Nephron progenitor cell (in vitro differentiated cells): ENCODE measurements at places on chromosomes 7 and 10.
A peak's percentile ranks its signal among the peaks of the same experiment; 100 is the strongest.

- no peak for DNase-seq
These were observed 424.8 kb downstream of the KIF20B start for GRCh38 chr10:90126256-90126595.

GRCh38 chr10:86775056-86775869 is 18.8 kb downstream of the BMPR1A start:
- no peak for DNase-seq

DNA sequence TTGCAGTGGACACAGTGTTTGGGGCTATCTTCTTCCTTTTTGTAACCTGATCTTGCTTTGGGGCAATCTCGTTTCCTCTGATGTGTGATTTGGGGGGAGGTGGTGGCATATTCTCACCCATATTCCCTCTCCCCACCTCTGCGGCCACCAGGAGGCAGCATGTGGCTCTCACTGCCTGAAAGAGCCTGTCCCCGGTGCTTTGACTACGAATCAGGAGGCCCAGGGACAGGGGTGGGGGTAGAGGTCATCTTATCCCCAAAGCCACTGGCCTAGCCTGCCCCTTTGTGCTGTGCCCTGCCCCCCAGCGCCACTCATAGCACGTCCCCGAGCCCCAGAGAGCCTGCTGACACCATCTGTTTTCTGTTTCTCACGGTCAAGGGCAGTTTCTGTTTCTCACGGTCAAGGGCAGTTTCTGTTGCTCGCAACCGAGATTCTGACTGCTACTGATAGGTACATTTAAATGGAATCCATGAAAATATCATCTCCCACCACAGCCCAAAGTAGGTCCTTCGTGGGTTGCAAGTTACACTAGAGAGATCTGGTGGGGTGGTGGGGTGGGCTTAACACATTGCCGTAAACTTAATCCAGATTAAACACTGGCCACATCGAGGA is 28.2 kb downstream of the PHYH start:
- peak; percentile 48 for DNase-seq

DNA sequence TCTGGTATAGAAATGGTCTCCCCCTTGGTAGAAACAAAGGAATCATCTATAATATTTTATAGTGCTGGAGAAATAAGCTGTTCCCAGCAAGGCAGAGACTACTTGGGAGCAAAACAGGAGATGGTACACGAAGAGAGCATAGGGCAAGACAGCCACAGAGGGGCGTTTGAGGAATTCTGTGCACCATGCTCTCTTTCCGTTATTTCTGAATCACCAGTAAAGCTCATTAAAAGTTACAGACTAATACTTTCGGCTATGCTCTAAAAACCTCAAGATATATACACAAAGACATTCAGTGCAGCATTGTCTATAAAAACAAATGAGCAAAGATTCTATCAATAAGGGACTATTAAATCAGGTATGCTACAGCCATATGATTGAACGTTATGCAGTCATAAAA is 68.5 kb upstream of the FHIP2A start:
- no peak for DNase-seq

DNA sequence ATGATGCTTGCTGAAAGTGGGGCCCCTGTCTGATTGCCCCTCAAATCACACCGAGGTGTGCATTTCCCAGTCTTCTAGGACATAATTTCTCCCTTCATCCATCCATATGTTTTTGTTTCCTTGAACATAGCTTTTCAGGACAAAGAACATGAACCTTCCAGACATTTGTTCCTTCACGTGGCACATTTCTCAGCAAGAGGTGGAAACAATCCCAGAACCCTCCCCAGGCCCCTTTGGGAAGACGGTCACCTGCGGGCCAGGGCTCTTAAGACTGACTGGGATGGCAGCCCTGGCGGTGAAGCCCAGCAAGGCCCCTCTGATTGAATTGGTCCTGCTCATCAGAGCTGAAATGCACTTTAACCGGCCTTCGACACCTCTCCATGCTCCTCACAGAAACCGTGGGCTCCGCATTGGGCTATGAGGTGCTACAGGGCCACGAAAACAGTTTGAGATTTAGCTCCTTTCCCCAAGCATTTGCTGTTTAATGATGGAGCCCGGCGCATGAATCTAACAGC is 522.5 kb upstream of the DPP6 start:
- no peak for DNase-seq

GRCh38 chr10:120527691-120528090 is 70.7 kb downstream of the PLPP4 start:
- no peak for DNase-seq

DNA sequence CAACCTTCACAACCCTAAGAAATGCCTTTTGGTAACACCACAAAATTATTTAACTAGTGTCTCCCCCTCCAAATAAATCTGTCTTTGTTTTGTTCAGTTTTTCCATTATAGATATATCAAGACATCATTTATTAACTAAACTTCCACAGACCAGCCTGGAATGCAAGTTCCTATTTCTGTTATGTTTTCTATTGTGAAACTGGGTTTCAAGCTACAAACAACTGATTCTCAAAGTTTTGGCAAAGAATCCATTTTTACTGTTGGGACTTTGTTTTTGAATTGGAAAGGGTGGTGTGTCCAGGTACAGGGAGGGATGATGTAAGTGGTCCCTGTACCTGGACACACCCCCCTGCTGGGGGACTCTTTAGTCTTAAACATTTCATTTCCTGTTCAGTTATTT is 36.2 kb downstream of the STAMBPL1 start:
- no peak for DNase-seq

DNA sequence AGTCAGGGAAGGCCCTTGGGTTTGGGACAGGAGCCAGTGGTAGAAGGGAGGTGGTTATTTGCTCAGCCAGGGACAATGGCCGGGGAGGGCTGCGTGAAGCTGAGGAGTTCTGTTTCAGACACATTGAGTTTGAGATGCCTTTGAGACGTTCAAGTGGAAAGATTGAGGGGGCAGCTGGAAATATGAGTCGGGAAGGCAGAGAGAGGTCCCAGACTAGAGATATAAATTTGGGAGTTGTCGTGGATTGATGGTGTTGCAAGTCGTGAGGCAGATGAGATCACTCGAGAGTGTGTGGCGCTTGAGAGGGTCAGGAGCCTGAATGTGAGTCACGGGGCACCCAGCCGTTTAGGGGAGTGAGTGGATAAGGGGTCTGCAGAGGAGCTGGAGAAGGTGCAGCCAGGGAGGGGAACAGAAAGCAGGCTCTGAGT is 73.3 kb downstream of the ZMIZ1 start:
- DNase-seq, result peak; percentile 59

- no peak for DNase-seq
These were observed 22.9 kb downstream of the STRIP2 start for GRCh38 chr7:129457101-129457500.

DNA sequence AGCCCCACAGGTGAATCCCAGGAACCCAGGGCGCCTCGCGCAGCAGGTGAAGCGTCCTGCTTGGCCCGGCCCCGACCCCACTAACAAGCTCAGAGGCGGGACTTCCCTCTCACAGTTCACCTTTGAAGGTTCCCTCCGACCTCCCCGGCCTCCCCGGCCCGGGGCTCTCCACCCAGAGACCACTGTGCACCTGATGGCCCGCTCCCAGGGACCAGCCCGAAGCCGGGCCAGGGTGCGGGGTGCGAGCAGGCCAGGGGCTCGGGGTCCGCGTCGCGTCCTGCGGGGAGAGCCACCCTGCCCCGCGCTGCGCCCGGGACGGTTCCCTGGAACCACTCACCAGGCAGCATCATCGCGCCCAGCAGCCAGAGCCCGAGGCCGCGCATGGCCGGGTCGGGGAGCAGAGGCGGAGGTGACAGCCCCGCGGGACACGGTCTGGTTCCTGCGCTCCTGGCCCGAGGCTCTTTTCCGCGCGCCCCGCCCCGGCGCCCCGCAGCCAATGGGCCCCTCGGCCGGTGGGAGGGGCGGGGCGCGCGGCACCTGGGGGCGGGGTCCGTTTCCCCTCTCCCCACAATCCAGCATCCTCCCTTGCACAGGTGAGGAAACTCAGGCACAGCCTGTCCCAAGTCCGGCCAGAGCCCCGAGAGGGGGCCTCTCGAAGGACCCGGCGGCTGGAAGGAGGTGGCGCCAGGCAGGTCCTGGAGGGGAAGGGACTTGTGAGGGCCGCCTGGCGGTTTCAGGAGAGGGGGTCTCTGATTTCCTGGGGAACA is at the start of gene ADAM8:
TSS of gene ADAM8 (minus strand) at position 434 of the 767 bp plus-strand sequence. CDS start at position 383, 51 bp downstream.
- peak; percentile 84 for DNase-seq

DNA sequence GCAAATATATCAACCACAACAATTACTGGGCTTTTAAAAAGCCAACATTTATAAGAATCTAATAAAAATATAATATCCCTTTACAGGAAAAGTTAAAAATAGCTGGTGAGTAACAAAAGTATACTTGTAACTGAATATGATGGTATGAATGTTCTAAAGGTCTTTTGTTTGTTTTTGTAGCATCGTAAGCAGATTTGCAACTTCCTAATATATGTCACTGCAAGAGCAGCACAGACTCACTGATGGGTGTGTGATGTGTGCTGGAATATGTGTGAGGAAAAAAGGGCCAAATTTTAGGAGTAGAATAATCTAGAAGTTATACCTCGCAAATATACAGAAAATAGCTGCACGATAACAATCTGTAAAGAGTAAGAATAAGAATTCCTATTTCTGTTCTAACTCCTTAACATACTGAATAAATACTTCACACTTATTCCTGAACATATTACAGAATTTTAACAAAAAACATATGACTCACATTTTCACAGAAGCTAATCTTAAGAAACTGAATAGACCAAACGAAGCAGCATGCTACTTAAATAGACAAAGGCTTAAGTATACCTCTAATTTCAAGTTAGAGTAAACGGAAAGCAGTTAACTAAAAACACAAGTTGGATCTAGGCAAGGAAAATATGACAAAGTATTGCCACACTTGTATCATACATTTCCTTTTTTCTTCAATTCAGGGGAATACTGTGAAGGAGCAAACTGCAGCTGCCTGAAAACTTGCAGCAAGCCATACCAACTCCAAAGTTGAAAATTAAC is 9.6 kb downstream of the ETV1 start:
- no peak for DNase-seq

- no peak for DNase-seq
These were observed 17.2 kb upstream of the MYH16 start for GRCh38 chr7:99255463-99255862.

- no peak for DNase-seq
These were observed 1.4 kb downstream of the C10orf71 start for GRCh38 chr10:49300140-49300974.

DNA sequence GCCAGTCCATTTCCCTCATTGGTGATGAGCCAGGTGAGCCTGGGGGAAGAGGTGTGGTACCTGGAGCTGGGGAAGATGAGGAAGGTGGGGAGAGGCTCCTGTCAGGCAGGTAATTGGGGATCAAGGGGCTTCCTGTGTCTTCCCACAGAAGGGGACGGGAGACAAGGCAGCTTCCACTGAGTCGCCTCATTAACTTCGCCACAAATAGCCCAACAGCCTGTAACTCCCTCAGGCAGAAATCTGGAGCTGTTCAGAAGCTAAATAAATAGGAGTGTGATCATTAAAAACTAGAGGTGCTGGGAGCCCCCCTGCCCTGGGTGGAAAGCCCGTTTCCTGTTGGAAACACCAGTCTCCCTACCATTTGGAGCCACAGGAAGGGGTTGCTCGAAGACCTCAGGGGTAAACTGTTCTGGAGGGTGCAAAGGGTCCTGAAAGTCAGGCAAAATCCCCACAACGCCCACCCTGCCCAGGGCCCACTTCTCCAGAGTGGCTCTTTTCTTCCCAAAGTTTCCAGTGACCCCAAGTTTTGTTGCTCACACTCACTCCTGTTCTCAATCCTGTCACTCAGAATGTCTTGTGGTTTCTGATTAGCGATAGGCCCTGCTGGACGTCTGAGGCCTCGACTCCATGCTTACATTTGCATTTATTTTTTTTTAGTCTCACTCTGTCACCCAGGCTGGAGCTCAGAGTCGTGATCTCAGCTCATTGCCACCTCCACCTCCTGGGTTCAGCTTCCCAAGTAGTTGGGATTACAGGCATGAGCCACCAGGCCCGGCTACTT is 25.7 kb downstream of the UNC5B start:
- no peak for DNase-seq

- no peak for DNase-seq
These were observed 57.2 kb downstream of the AKR1E2 start for GRCh38 chr10:4883079-4883739.

GRCh38 chr10:110679486-110680272 is 35.5 kb downstream of the RBM20 start:
- DNase-seq, result no peak

DNA sequence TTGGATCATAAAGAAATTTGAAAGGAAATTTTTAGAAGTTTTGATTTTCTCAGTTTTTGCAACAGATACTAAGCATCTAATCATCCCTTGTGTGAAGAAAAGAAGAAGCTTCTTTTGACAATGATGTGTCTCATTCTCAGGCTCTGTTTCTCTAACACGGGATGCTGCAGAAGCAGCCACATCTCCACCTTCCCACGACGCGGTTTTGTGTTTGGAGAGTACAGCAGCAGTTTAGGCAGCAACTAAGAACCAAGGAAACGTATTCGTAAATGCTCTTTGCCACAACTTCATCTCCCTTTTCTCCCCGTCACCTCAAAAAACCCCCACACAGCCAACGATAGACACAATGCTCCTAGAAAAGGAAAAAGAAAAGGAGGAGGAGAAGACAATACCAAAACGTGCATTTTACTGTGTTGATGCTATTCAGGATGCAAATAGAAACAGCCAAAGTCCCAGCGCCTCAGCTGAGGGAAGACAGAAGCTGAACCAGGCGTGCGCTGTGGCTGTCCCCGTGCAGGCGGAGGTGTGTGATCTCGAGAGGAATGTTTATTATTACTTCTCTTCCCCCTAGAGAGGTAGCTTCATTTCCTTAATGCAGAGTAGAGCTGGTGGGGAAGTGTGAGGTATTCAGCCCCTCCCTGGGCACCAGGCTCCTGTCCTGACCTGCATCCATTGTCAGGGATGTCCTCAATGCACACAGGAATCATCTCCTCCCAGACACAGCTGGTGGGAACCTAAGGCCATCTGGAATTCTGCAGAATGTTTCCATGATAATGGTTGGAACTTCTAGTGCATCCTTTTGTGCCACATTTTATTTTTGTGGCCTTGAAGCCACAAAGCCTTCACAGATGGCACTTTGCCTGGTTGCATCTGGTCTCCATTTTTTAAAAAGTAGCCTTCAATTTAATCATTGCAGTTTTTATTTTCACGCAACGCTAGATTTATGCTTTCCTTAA is 174.6 kb upstream of the KLF6 start:
- no peak for DNase-seq

DNA sequence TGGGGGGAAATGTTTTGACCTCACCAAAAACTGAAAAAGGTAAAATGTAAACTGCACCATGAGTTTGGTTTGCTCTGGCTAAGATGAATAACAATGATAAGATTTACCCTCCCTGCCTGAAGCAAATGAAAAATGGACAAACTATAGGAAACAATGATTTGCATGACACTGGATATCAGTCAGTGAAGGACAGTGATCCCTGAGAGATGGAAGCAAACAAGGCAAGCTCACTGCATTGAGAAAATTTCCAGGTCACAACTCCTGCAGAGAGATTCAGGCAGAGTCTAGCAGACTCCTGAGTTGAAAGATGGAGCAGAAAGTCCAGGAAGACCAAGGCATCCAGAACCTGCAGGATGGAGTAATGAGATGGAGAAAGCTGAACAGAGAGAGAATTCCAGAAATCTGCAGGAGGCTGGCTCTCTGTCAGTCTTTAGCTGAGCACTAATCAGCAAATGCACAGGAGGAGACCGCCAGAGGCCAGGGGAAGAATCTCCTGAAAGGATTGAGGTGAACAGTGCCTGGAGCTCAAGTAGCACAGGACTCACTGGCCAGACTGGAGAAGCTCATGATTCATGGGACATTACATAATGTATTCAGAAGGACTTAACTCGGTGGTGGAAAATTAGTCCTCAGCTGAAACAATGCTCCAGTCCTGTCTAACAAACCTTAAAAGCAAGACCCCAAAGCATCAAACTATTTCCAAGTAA is 51.2 kb upstream of the PALS2 start:
- no peak for DNase-seq

- DNase-seq, result no peak
These were observed 2.0 kb downstream of the GAL3ST4 start for GRCh38 chr7:100166317-100166940.
